ENCODE measurements at places on chromosomes 12 and 14.
A peak's percentile ranks its signal among the peaks of the same experiment; 100 is the strongest.

- no peak for DNase-seq
Observed at GRCh38 chr12:126021675-126022074, 956.4 kb downstream of the AACS start.

DNA sequence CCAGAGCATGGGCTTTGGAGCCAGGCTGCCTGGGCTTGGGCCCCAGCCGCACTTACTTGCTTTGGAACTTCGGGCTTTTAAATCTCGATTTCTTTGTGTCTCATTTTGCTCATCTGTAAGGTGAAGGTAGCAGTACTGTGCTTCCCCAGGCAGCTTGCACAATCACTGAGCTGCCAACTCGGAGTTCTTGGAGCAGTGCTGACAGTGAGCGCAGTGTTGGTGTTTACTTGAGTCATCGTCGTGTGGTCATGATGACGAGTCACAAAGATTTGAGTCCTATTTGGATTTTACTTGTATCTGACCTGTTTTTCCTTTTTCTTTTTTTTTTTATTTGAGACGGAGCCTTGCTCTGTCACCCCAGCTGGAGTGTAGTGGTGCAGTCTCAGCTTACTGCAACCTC, 31.3 kb upstream of the ATF1 start:
- DNase-seq = no peak

DNA sequence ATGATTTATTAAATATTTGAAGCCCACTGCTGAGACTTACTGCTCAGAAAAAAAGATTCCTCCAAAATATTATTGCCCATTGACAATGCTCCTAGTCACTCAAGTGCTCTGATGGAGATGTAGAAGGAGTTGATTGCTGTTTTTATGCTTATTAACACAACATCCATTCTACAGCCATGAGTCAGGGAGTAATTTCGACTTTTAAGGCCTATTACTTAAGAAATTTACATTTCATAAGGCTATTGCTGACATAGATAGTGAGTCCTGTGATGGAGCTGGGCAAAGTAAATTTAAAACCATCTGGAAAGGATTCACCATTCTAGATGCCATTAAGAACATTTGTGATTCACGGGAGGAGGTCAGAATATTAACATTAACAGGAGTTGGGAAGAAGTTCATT, 5.2 kb downstream of the KCNJ8 start:
- DNase-seq = no peak

- no peak for DNase-seq
Observed at GRCh38 chr12:109464642-109465351, 12.3 kb downstream of the KCTD10 start.

DNA sequence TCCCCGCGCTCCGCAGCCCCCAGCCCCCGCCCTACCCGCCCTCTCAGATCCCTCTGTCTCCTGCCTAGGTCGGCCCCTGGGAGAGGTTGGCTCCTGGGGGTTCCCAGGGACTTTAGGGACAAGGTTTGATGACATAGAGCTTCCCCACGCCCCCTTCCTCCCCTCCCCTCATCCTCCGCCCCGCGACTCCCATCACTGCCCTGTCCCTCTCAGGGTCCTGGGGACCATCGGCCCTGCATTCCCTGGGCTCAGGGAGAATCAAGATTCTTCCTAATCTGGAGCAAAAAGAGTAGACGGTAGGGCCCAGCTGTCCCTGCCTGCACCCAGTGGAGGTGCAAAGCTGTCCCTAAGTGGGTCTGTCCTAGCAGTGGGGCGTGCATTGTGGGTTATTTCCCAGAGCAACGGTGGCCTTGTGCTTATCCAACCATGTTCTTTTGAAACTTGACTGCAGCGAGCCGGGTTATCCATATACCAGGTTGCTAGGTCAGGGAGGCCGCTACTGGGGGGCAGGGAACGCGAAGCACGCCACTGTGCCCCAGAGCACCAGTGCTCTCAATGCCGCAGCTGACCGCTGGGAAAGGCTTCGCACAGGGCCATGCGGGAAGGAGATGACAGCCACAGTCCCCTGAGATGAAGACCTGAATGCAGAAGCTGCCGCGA, 124.4 kb upstream of the PRMT8 start:
- DNase-seq = no peak

DNA sequence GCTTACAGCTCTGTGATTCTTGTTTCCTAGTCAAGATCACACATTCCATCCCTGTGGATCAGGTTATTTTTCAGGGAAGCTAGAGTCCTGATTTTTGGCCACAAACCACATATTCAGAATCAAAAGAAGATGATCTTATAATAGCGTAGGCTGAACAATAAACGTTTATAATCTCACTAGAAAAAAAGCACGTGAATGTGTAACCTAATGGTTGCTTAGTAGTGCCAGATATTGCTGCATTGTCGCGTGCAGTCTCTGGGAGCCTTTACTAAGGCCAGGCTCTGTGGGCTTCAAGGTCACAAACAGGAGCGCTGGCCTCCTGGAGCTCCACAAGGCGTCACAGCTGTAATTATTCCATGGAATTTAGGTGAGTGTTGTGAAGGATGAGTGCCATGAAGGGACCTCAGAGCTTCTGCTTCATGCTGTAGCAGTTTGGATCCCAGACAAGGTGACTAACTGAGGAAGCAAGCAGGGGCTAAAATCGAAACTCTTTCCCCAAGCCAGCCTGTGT, 17.4 kb downstream of the CDKN1B start:
- DNase-seq = no peak

- DNase-seq = peak; percentile 29
Observed at GRCh38 chr14:22819151-22819988, 4.1 kb upstream of the SLC7A7 start.

GRCh38 chr12:118925407-118925806, 55.9 kb upstream of the SRRM4 start:
- no peak for DNase-seq

GRCh38 chr14:95489214-95490137, 27.0 kb downstream of the SYNE3 start:
- no peak for DNase-seq

DNA sequence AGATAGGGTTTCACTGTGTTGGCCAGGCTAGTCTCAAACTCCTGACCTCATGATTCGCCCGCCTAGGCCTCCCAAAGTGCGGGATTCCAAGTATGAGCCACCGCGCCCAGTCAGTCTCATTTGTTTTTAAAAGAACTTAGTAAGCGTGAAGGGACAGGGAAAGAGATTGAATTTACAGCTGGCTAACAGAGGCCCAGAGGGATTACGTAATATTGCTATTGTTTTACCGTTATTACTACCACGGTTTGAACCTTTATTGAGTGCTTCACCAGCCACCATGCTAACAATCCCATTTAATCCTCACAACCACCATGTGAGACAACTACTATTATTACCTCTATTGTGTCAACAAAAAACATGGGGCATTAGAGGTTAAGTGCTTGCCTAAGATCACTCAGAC, 26.7 kb upstream of the BLTP3B start:
- no peak for DNase-seq

GRCh38 chr14:64762044-64763034, 58.1 kb downstream of the PLEKHG3 start:
- DNase-seq = no peak

GRCh38 chr14:67641902-67642749, 22.4 kb downstream of the ARG2 start:
- no peak for DNase-seq

- DNase-seq = no peak
Observed at GRCh38 chr12:42495244-42495643, 94.3 kb downstream of the PRICKLE1 start.
